Hematopoietic multipotent progenitor cell treated with erythropoietin and hydrocortisone succinate and interleukin-3 and kit ligand, for 17 days (in vitro differentiated cells): ENCODE measurements at places on chromosomes 16 and 17.
A peak's percentile ranks its signal among the peaks of the same experiment; 100 is the strongest.

DNA sequence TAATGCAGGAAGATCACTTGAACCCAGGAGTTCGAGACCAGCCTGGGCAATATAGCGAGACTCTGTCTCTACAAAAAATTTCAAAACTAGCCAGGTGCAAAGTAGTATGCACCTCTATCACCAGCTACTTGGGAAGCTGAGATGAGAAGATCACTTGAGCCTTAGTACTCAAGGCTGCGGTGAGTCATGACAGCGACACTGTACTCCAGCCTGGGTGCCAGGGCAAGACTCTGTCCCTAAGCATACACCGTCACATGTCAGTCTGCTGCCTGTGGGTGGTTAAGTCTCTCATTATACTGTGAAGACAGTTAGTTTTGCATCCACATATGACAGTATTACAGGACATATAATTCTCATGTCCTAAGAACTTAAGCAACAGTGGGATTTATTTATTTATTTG lies 21.8 kb downstream of the NMRAL1 start:
- DNase-seq: no peak

DNA sequence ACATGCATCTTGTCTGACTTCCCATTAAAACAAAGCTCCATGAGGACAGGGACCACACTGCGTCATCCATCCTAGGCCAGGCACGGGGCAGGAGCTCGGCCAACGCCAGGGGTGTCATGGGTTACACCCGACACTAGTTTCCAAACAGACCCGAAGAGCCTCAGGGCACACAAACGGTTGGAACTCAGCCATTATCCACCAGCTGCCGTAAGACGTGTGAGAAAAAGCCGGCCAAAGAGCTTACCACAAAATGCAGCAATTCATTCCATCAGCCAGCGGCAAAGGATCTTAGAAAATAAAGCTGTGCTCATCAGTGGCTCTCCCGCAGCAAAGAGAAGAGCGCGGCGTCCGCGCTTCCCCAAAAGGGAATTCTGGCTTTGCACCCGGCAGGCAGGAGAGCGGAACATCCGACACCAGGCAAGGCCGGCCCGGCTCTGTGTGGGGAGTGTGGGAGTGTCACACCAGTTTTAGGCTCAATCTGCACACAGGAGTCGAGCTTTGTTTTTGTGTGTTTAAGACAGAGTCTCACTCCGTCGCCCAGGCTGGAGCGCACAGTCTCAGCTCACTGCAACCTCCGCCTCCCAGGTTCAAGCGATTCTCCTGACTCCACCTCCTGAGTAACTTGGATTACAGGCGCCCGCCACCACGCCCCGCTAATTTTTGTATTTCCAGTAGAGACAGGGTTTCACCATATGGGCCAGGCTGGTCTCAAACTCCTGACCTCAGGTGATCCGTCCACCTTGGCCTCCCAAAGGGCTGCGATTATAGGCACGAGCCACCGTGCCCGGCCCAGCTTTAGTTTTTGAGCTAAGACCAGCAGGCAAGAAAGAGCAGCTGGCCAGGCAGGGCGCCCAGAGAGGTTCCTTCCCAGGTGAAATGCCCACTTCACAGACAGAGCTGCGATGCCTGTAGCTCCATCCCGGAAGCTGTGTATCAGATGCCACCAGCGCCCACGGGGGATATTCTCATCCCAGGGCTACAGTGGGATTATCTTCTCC lies 1.5 kb downstream of the SLC38A8 start:
- no peak for DNase-seq

GRCh38 chr17:31249835-31250141 lies 47.3 kb downstream of the OMG start:
- no peak for DNase-seq

- no peak for DNase-seq
Observed at GRCh38 chr17:80026359-80027042, 9.2 kb downstream of the TBC1D16 start.

DNA sequence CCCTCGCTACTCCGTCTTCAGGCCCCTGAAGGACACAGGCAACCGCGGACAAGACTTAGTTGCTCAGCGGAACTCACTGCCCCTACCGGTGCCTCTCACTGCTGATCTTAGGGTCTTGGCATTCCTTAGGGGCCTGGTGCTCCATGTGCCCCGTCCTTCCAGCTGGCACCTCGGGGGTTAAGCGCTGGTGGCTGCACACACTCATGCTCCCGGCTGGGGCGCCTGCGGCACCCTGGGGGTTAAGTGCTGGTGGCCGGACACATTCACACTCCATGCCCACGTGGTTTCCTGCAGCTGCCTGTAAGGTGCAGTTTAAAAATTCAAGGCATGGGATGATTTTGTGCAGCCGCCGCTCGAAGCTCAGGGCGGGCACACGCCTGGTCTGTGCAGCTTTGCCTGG lies 45.1 kb downstream of the BAIAP2 start:
- DNase-seq: no peak

GRCh38 chr17:17826342-17826713 lies 10.5 kb downstream of the SREBF1 start:
- DNase-seq: no peak

- DNase-seq: peak; percentile 93
Observed at GRCh38 chr17:42266918-42267766, 9.0 kb downstream of the STAT5B start.

- no peak for DNase-seq
Observed at GRCh38 chr17:43014020-43014648, 7.5 kb downstream of the IFI35 start.

DNA sequence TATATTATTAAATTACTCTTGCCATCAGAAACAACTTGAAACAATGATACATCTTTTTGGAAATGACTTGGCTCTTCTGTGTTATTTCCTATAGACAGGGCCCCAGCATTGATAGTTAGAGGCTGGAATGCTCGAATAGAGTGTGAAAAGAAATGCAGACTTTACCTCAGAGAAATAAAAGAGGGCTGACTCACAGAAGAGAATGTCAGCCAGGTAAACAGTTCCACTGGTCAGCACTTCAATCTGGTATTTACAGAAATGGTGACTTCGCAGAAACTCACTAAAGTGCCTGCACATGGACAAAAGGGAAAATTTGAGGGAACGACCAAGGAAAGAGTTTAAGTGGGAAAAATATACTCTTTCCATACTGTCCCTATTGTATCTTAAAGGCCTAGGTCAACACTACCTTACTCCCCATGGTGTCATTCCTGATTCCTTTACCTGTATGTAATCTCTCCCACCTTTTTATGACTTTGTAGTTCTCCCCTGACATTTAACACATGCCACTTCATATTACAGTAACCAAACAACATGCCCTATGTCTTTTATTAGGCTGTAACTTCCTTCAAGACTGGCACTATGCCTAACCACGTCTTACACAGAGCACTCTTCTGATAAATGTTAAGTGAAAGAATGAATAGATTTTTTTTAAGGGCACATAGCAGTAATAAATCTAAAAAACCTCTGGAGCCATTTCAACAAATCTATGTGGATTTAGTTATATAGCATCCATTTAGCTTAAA lies 36.7 kb downstream of the AKAP10 start:
- no peak for DNase-seq
